ENCODE measurements at places on chromosomes 11 and 22.

DNA sequence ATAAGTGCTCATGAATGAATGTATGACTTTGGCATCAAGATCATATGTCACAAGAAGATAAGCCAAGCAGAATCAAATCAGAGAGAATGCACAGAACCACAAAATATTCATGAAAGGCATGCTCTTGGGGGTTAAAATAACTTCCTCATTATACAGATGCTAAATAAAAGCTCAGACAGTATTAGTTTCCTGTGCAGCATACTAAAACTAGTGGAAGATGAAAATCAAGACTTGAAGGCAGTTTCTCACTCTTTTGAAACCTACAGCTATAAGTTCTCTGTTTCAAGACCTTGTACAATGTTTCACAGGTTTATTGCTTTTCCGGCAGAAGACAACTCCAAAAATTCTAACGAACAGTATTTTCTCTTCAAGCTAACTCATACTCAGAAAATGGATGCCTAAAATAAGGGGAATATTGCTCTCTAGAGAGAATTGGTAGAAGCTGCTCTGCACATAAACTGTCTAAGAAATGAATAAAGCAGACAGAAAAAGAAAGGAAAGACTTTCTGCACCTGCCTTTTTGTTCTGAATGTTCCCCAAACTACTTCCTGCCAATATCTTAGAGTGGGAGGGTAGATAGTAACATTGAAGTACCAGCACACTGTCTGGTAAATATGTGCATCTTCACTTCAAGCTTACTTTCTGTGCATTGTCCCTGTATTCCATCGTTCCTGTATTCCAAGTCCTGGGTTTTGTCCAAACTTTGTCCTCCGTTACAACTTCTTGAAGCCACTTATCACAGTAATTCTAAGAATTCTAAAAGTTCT, 639.4 kb upstream of the FAT3 start:
- DNase-seq, result no peak

DNA sequence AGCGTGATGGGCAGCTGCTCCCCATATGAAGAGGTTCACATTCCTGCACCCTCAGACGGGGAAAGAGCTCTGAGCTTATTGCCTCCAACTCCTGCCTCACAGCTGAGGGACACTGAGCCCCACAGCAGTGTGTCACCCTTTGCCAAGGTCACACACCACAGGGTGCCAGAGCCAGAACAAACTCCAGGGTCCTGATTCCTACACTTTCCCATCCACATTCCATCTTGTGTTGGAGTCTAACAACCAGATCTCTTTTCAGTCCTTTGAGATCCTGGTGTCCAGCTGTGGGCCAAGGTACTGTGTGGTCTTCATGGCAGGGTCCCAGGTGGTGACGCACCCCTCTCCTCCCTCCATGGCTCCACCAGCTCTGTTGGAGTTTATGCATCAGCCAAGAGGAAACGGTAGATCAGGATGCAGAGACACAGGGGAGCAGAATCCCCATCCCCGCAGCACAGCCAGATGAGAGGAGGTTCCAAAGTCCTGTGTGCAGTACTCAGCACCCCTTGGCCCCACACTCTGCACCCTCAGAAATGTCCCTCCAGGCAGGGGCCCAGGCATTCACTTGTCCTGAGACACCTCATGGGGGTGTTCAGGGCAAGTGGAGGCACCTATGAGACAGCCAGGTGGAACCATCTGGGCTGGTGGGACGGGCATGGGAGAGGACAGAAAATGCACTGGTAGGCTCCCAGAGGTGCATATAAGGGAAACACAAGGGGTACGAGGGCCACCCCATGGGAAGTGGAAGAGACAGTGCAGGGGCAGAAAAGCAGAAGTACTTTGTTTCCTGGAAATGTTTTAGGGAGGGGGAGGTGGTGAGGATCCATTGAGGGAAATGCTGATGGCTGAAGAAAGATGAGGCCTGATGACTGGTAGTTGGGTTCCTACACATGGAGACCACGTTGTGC, 32.6 kb upstream of the GNAZ start:
- no peak for DNase-seq

DNA sequence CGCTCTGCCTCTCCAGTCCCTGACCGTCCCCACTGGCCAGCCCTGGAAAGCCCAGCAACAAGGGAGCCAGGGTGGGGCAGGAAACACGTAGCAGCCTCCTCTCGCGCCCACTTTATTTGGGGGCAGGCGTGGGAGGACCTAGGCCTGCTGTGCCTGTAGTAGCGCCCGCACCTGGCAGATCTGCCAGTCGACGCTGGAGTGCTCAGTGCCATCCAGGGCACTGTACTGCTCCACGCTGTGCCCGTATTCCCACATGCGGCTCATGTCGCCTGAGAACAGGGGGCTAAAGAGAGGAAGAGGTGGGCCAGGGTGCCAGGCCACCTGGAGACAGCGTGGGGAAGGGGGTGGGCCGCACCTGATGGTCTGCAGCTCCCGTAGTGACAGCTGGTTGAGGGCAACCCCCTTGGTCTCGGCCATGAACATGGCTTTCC, 17.0 kb upstream of the DRICH1 start:
- no peak for DNase-seq

- no peak for DNase-seq
Measured at GRCh38 chr11:112238041-112238440, 11.8 kb downstream of the PTS start.

GRCh38 chr11:129967996-129968395, 34.6 kb downstream of the PRDM10 start:
- DNase-seq, result no peak

- DNase-seq, result no peak
Measured at GRCh38 chr22:35930933-35931332, 97.7 kb downstream of the RBFOX2 start.

DNA sequence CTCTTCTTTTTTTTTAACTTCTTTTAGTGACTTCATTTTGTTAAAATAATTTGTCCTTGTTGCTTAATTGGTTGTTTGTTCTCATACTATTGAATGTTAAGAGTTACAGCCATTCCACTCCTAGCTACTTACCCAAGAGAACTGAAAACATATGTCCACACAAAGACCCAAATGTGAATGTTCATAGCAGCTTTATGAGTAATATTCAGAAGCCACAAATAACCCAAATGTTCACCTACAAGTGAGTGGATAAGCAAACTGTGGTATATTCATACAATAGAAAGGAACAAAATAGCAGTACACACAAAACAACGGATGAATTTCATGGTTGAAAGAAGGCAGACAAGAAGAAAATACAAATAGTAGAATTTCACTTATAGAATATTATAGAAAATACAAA, 1.4 kb upstream of the OR4D11 start:
- no peak for DNase-seq

- no peak for DNase-seq
Measured at GRCh38 chr11:113426686-113427085, 39.1 kb downstream of the ANKK1 start.

DNA sequence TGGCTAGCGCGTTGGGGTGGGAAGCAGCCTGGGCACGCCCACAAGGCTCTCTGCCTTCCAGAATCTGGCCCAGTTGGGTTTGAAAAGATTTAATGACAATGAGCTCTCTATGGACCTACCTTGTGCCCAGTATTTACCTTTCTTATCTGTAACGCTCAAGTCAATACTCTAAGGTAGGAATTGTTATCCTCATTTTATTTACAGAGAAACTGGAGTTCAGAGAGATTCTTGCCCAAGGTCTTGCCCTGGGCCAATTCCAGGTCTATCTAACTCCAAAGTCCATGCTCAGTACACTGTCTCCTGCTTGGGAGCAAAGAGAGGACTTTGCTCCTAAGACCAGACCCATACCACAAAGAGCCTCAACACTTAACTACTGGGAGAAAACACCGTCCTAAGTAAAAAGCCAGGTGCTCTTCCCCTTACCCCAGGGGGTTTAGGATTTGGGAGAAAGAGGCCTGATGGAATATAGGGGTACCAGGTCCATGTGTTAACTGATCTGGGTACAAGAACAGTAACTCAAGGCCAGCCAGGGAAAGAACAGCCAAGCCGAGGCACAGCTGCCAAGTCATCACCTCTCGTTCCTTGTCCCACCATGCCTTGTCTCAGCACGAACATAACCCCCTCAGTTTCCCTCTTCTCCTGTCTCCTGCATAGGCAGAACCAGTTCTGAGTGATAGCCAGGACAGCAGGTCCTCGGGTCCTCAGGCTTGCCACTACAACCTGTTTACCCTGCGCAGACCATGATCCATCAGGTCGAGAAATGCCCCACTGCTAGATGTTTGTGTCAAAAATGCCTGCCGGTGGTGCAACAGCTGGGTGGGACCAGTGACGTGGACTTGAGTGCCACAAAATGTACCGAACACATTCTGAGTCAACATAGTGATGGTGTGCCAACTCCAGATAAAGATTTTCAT, 14.6 kb downstream of the APOA4 start:
- DNase-seq, result no peak

DNA sequence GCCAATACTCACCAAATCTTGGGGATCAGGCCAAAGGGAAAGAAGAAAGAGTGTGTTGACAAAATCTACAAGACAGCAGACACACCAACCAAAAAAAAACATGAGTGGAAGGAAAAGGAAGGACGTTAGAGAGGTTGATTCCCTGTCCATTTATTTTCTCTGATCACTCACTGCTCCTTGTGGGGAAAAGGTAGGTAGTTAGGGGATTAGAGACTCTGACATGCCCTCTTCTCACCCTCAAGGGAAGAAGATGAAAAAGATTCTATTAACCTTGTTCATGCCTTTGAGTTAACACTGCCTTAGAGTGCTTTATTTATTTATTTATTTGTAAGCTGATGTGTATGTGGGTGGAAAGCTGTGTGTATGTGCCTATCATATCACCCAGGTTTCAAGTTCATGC, at the start of gene OR52H1:
OR52H1 (minus strand) TSS at position 101 of the 400 bp plus-strand sequence. CDS start 3,035 bp downstream, outside the sequence.
- DNase-seq, result no peak

- no peak for DNase-seq
Measured at GRCh38 chr22:29951791-29952413, 68.9 kb downstream of the MTMR3 start.

- peak; percentile 47 for DNase-seq
Measured at GRCh38 chr11:128653801-128654231, 40.1 kb upstream of the FLI1 start.

GRCh38 chr11:66747480-66747879, 18.5 kb upstream of the SPTBN2 start:
- DNase-seq, result no peak

DNA sequence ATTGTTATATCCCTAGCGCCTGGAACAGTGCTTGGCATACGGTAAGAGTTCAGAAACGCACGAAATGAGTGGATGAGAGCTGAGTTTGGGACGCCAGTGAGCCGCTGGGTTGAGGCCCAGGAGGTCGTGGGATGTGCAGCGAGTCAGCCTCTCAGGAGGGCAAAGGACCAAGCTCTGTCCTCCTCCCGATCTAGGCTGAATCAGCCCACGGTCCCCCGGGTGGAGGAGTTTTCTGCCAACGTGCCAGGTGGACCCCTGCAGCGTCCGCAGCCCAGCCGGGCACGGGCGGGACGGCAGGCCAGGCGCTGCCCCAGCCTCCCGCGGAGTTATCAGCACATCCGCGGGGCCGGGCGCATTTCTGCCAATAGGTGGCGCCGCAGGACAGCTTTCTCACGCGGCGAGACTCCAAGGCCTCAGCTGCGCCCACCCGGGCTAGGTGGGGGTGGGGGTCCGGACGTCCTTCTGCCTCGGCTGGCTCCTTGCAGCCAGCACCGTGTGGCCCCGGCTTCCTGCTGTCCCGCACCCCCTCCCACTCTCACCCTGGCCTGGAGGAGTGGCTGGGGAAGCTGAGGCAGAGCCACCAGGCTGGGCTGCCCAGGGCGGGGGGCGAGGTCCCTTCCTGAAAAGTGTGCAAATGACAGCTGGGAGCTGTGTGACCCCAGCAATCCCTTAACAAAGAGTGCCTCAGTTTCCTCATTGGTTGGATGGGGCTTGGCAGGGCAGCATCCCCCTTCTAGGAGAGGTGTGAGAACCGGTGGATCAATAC, 2.2 kb upstream of the RPS19BP1 start:
- DNase-seq, result peak; percentile 90

- no peak for DNase-seq
Measured at GRCh38 chr11:2745511-2745910, 45.7 kb upstream of the KCNQ1OT1 start.

DNA sequence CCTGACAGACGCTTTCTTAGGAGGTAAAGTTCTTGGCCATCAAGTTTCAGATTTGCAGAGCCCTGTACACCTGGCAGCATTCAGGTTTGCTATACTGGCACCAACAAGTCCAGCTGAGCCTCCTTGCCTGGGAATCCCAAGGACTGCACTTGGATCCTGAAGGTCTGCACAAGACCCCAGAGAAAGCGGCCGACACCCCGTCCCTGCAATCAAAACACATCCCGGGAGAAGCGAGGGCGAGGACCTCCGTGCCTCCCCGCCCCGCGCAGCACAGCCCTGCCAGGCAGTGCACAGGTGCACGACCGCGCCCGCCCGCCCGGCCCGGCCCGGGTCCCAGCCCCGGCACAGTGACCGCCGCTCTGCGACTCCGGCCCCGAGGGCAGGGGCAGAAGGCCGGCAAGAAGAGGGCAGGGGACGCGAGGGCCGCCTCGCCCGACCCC, 559 bp downstream of the MRTFA start:
- no peak for DNase-seq

DNA sequence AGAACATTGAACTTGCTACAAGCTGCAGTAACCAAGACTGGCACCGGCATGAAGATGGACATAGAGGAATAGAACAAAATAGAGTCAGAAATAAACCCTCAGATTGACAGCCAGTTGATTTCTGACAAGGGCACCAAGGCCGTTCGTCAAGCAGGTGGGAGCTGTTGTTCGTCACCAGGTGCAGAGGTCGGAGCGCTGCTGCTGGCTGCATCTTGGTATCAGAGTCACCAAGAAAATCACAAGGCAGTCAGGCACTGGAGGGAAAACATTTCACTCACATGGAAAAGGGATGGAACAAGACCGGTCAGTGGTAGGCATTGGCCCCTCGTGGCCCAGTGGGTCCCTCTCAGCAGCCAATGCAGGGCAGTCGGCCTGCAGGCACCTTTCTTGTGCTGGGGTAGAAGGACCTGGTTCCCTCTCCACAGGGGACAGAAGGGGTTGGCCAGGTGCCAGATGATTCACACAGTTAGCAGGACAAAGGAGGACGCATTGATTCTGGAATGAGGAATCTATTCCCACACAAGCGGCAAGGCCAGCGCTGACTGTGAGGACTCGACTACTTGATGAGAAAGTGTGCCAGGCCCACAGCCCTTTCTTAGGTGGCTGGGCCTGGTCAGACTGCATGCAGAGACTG, 115.8 kb upstream of the FGF3 start:
- no peak for DNase-seq

GRCh38 chr11:126059238-126059781, 3.4 kb downstream of the CDON start:
- DNase-seq, result no peak

- no peak for DNase-seq
Measured at GRCh38 chr11:113263458-113264259, 50.7 kb upstream of the TTC12 start.

GRCh38 chr11:104043678-104044239, 7.3 kb downstream of the DDI1 start:
- no peak for DNase-seq

DNA sequence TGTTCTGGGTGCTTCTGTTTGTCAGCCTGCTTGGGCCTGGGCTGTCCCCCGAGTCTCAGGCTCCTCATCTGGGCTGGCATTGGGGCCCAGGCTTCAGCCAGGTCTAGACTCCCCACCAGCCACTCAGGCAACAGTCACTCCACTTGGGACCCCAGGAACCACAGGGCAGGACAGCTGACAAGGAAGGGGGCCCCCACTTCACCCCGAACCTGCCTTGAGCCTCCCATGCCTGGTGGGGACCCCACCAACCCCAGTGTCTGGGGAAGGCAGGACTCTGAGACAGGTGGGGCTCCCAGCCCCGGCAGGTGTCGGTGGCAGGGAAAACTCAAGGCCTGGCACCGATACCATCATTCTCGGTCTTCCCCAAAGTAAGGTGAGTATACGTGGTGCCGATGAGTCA, 11.7 kb upstream of the LTO1 start:
- no peak for DNase-seq
